Right renal cortex interstitium (tissue), 3 donors: ENCODE measurements at places on chromosomes 1 and 21.

GRCh38 chr1:167273027-167273800, 52.5 kb downstream of the POU2F1 start:
- no peak for DNase-seq

- no peak for DNase-seq
Measured at GRCh38 chr1:162587347-162587746, 25.8 kb downstream of the UAP1 start.

DNA sequence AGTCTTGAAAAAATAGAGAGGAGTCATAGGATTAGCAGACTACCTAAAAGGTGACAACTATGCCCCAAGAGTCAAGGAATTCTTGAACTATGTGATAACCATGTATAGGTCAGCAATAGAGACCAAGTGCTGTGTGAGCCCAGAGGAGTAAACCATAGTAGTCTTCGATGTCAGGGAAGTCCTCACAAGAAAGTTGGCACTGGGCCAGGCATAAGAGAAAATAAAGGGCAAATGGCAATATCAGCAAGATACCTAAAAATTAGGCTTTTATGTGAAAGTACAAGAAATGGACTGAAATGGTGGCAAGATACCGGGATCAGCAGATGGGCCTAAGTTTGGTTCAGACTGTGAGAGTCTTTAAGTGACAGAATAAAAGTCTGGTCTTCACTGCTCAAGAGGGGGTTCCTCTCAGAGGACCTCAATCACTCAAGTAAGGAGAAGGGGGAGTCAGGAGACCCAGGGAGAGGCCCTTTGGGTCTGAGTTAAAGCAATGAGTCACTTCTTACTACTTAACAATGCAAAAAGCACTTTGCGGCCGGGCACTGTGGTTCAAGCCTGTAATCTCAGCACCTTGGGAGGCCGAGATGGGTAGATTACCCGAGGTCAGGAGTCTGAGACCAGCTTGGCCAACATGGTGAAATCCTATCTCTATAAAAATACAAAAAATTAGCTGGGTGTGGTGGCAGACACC, 95.0 kb downstream of the TEX35 start:
- DNase-seq, result no peak

- DNase-seq, result no peak
Measured at GRCh38 chr1:180363246-180363995, 133.4 kb downstream of the LHX4 start.

GRCh38 chr1:47805921-47806361, 191.2 kb downstream of the TRABD2B start:
- no peak for DNase-seq

DNA sequence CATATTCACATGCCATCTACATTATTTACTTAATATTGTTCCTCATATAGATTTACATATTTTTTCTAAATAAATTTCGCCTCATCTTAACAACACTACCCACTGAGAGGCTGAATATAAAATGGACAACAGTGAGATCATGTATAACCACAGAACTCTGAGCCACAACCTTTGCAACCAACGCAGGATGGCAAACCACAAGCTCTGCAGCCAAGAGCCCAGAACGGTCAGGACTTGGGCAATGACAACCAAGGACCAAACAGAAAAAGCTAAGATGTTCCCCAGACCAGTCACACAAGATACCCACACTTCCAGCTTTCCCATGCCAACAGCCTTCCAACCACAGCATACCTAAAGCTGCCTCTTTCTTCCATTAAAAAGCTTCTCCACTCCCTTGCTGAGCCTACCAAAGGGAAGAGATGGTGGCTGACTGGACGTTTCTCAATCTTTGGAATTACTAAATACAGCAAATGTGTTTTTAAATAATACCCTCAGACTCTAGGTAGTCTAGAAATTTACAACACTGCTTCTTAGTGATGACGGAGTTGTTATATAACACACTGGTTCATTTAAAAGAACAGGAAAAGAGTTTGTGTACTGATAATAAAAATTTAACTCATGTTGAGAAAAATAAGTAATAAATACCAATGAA, 117.9 kb downstream of the AKT3 start:
- DNase-seq, result no peak

DNA sequence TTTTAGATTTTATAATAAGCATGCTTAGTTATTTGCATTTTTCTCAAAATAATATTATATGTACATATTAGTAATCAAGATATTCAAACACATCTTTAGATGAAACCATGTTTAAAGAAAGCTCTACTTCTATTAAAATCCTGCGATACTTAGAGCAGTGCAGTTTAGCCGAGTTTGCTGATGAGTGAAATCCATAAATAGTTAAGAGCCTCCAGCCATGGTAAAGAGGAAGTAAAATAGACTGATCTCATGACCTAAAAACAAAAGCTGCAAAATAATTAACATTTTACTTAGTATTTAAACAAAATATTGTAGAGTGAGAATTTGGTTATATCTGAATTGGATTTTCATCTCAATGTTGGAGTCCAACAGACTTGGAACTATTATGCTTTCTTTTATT, 147.4 kb upstream of the NRIP1 start:
- DNase-seq, result no peak

- DNase-seq, result no peak
Measured at GRCh38 chr1:35863881-35864625, 19.0 kb upstream of the AGO1 start.

DNA sequence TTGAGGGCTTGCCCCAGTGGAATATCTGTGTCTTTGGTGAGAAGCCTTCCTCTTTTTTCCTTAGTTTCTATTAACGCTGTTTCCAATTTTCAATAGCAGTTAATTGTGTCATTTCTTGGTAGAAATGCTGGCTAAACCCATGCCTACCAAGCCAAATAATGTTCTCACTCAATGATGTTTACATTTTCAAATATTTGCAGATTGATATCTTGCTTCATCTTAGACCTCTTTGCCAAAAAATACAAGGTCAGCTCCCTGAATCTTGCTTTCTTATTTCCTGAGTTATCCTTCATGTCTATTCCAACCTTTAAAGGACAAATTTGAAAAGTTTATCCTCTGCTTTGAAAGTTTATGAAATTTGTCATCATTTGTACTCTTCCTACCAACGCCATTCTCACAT, 5.1 kb downstream of the KCNJ15 start:
- DNase-seq, result no peak

- DNase-seq, result no peak
Measured at GRCh38 chr1:63322114-63322943, at the start of gene FOXD3. TSS of gene FOXD3 (plus strand) at chr1:63322567. CDS start at chr1:63323059, 492 bp downstream.

DNA sequence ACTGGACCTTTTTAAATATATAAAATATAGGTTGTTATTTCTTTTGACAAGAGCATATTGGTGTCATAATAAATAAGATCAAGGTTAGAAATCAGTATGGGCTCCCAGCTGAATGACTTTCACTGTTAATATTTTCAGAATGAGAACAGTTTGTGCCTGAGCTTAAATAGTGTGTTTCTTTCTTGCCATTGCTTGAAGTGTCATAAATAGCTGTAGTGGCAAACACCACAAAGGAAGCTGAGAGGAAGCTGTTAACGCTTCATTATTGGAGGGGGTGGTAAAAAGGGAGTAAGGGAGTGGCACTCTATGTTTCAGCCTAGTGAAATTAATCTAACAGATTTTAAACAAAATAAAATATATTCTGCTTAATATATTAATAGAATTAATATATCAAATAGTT, 1089.8 kb upstream of the NCAM2 start:
- no peak for DNase-seq
